Skin of body (tissue), 3 donors: ENCODE measurements at places on chromosomes 2 and 18. TPM values are rescaled to one million over a fixed set of nuclear protein-coding genes. Genes with fewer than 3 reads are reported as not detected.

GRCh38 chr2:3238951-3239841, 138.4 kb downstream of the EIPR1 start:
- DNase-seq = no peak

- no peak for DNase-seq
These were observed 47.5 kb downstream of the ARID5A start for GRCh38 chr2:96584017-96584416.

DNA sequence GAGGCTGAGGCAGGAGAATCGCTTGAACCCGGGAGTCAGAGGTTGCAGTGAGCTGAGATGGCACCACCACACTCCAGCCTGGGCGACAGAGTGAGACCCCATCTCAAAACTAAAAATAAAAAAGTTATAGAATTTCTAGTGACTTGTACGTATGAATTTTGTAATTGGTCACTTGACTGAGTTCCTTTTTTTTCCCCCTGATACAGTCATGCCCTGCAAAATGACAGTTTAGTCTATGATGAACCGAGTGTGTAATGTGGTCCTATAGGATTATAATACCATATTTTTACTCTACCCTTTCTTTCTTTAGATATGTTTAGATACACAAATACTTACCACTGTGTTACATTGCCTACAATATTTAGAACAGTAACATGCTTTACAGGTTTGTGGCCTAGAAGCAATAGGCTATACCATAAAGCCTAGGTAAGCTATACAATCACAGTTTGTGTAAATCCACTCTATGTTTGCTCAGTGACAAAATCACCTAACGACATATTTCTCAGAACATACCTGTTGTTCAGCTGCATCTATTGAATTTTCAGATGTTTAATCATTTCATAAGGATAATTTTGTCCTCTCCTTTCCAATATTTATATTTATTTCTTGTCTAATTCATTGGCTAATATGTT, 25.4 kb downstream of the SOCS6 start:
- no peak for DNase-seq

AMMECR1L gene
- total RNA-seq = 12.1 TPM

DNA sequence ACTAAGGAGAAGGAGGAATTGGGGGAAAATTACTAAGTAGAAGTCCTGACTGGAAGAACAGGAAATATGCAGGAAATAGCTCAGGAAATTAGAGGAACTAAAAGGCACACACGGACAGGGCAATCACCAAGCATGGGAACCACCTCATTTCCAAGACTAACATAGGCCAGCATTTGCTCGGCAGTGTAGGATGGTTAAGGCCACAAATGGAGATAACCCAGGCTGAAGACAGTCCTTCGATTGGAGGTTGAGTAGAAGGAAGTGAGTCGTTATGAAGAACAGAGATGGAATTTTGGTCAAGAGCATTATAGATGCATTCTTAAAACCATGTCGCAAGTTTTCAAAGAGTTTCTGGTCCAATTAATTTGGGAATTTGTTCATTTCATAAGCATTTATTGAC, 401.4 kb downstream of the ALK start:
- DNase-seq = no peak

DNA sequence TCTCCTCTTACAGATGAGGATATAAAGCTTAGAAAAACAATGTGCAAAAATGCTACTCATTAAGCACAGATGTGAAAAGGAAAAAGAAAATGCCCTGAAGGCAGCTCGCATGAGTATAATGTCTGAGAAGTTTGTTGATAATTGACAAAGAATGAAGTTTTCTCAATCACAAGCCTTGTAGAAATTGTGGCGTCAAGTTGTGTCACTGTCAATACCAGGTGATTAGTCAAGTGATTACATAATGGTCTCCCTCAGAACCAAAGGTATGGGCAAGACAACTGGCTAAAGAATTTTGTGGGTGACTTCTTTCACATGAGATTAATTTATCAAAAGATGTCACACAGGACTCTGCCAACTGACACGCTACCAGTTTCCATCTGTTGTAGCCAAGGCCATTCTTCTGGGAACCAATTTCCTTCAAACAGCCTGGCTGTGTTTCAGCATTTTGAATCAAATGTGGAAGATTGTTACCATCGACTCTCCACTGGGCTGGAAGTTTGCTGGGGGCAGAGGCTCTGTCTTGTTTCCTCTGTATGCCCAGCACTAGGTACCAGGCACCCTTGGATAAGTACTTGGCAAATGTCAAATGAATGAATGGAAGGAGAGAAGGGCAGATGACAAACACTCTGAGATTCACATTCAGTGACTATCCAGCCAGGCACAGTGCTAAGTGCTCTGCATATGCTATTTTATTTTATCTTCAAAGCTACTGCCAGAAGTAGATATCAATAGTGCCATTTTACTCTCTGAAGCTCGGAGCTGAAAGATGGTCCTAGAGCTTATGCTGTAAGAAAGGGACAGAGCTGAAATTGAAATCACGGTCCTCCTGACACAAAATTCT, 5.9 kb upstream of the FN1 start:
- no peak for DNase-seq

GRCh38 chr2:190182071-190182524, 119.6 kb upstream of the MSTN start:
- no peak for DNase-seq

DNA sequence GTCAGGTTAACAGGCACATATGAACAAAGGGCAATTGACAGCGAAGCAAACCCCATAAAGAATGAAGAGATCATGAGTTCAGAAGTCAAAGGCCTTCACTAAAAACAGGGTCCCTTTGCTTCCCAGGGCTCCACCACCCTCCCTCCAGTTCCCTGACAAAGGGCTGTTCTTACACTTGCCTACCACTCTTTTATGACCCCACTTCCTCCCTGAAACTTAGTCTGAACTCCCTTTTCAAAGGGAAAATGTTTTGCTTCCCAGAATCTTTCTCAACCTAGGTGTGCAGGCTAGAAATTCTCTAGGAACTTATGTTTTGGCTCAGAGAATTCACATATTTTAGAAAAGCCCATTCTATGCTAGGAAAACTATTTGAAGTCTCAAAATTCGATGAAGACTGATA, 86.0 kb upstream of the ITGA4 start:
- no peak for DNase-seq

UGT1A6 gene
- 3.0 TPM for total RNA-seq

CNNM4 gene
- 4.9 TPM for total RNA-seq

DNA sequence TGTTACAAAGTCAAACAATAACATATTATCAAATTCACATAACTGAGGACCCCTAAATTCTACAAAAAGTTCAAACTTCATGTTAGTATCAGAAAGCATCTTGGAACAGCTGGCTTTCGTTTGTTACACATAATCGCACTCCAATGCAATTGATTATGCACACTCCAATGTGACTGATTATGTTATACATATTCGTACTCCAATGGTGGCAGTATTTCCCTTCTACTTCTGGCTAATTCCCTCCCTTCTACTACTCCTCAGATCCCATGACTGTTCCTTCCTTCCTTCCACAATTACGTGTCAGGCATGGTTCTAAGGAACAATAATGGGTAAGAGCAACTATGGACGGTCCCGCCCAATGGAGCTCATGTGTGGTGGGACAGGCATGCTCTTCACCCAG, 137.1 kb upstream of the CCDC150 start:
- no peak for DNase-seq

PIEZO2 gene
- 51.0 TPM for total RNA-seq
